ENCODE measurements at places on chromosomes 3 and 15. TPM values are rescaled to one million over a fixed set of nuclear protein-coding genes. Genes with fewer than 3 reads are reported as not detected.

DNA sequence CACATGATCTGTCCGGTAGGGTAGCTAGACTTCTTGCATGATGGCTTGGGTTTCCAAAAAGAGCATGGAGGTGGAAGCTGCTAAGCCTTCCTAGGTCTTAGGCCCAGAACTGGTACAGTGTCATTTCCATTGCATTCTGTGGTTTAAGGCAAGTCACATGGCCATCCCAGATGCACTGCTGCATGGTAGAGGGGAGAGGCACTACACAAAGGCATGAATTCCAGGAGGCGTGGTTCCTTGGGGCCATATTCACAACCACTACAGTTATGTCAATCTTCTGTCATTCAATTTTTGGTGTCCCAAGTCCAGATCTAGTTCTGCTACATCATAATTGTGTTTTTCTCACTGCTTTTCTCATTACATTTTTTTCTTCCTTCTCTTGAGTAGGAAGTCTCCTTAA, 122.2 kb upstream of the CHRM5 start:
- H3K27me3 ChIP-seq = no peaks in the 10 kb centered on the region
- no peaks in the 10 kb centered on the region for H3K4me1 ChIP-seq
- no peak overlapping the region for H3K4me3 ChIP-seq
- no peaks in the 10 kb centered on the region for H3K36me3 ChIP-seq

DNA sequence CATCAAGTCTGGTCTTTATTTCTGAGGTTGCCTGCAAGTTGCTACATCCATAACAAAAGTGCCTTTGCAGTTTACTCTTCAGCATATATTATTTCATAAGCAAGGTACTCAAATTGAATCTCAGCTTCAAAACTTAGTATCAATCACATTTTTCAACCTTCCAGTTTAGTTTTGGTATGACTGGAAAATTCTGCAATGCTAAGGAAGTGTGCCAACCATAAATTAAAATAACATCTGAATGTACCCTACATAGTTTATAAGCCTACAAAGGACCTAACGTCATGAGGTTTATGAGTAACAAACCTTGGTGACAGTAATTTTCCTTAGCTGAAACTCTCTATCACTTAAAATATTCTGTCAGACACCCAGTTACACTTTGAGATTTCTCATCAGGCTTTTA, 62.8 kb downstream of the THBS1 start:
- no peaks in the 10 kb centered on the region for H3K36me3 ChIP-seq
- no peaks in the 10 kb centered on the region for H3K27me3 ChIP-seq
- DNase-seq = no peak
- H3K27ac ChIP-seq = no peak overlapping the region
- H3K4me3 ChIP-seq = no peak overlapping the region
- H3K4me1 ChIP-seq = no peaks in the 10 kb centered on the region

DNA sequence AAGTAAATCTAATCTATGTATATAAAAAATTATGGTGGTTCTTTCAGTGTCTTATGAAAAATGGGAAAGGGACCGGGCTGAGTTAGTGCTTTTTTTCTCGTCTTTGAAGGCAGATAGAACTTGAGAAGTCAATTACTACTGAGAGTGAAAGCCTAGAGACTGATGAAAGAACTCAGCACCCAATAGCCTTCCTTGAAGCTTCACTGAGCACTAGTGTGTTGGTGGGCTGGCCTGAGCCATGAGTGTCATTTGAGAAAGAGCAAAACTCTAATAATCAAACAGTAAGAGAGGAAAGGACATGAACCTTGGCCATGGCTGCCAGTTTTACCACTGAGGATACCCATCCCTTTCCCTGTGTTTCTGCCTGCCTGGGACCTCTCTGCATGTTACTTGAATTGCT, 428.3 kb upstream of the RASGRP1 start:
- no peaks in the 10 kb centered on the region for H3K4me1 ChIP-seq
- H3K36me3 ChIP-seq = no peaks in the 10 kb centered on the region
- H3K27me3 ChIP-seq = no peaks in the 10 kb centered on the region
- DNase-seq = no peak

- no peaks in the 10 kb centered on the region for H3K4me1 ChIP-seq
- DNase-seq = no peak
- no peaks in the 10 kb centered on the region for H3K27me3 ChIP-seq
- H3K4me3 ChIP-seq = no peak overlapping the region
- no peak overlapping the region for H3K27ac ChIP-seq
- H3K36me3 ChIP-seq = no peaks in the 10 kb centered on the region
Observed at GRCh38 chr3:180358179-180358578, 243.8 kb upstream of the TTC14 start.

DNA sequence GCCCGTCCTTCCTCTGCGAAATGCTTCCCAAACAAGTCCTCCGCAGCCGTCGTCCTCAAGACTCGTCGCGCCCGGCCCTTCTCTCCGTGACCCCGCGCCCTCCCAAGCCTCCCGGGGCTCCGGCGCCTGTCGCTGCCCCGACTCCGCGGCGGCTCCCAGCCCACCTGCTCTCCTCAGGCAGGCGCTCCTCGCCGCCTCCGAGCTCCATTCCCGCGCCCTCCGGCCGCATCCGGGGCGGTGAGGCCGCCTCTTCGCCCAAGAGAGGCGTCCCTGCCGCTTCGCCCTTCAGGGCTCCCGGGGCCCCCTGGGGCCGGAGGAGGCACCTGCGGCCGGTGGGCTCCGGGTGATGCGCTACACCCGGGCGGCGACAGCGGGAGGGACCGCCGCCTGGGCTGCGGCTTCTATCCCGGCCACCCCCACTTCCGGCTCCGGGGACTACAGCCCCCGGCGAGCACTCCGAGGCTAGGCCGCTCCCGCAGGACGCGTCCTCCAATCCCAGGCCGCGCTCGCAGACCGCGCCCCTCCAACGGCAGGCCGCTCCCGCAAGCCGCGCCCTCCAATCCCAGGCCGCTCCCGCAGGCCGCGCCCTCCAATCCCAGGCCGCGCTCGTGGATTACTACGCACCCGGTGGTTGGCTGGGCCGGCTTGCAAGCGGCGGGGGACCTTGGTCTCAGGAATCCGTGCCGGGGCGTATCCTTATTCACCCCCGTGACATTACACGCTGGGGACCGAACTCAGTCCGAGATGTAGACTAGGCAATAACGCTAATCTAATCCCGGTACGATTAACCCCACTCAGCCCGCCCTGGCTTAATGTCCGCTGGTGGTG, at the start of gene RUBCN:
Gene RUBCN, minus strand, starts transcription at position 414 of the 828 bp plus-strand sequence. Its CDS starts 185 bp downstream, at position 229.
- H3K4me3 ChIP-seq = peak within 1 kb of the TSS; percentile 99
- H3K36me3 ChIP-seq = no peaks in the 10 kb centered on the region
- H3K27ac ChIP-seq = peak within 1 kb of the TSS; percentile 85
- DNase-seq = peak; percentile 96
- H3K27me3 ChIP-seq = no peaks in the 10 kb centered on the region

DNA sequence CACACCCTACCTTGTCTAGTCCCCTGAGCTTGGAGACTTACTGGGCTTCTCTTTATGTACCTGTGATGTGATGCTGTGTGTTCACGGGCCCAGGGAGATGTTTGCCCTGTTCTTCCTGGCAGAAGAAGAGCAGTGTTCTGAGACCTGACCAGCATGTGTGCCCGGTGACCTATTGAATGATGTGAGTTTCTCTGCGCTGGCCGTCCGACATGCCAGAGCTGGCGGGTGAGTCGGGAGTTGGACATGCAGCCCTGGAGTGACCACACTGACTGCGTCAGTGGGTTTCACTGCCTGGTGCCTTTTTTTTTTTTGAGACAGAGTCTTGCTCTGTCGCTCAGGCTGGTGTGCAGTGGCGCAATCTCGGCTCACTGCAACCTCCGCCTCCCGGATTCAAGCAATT, 42.3 kb downstream of the CGNL1 start:
- H3K36me3 ChIP-seq = no peaks in the 10 kb centered on the region
- no peak for DNase-seq
- H3K4me1 ChIP-seq = no peaks in the 10 kb centered on the region
- no peaks in the 10 kb centered on the region for H3K27me3 ChIP-seq
- no peak overlapping the region for H3K4me3 ChIP-seq

- H3K4me1 ChIP-seq = no peaks in the 10 kb centered on the region
- DNase-seq = no peak
- H3K27me3 ChIP-seq = no peaks in the 10 kb centered on the region
- no peak overlapping the region for H3K4me3 ChIP-seq
- H3K27ac ChIP-seq = no peak overlapping the region
Observed at GRCh38 chr3:188720636-188721035, 451.1 kb upstream of the TPRG1 start.

DNA sequence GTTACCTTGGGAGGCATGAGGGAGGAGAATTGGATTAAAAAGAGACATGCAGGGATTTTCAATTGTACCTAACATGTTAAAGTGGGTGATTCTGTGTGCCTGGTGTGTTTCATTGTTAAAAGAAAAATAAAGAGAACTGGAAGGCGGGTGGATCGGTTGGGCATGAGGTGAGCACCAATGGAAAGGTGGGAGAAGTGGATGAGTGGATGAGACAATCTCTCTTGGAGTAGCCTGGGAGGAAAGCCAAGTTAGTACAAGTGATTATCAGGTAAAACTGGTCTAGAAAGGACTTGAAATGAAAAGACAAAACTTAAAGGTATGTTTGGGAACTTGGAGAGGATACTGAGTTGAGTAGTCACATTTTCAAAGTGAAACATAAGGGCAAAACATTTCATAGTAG, 12.1 kb downstream of the VEPH1 start:
- H3K27ac ChIP-seq = no peak overlapping the region
- DNase-seq = no peak
- no peaks in the 10 kb centered on the region for H3K4me1 ChIP-seq

- no peaks in the 10 kb centered on the region for H3K4me1 ChIP-seq
- DNase-seq = no peak
- no peak overlapping the region for H3K4me3 ChIP-seq
- H3K27me3 ChIP-seq = no peaks in the 10 kb centered on the region
Observed at GRCh38 chr15:100722551-100723314, 120.3 kb downstream of the ASB7 start.

GRCh38 chr3:58021962-58022361, 13.7 kb downstream of the FLNB start:
- H3K4me1 ChIP-seq = peaks cover 26% of the 10 kb centered on the region
- H3K27me3 ChIP-seq = no peaks in the 10 kb centered on the region
- H3K4me3 ChIP-seq = no peak overlapping the region
- H3K36me3 ChIP-seq = no peaks in the 10 kb centered on the region
- DNase-seq = no peak

GRCh38 chr15:78247911-78248310, 13.5 kb upstream of the ACSBG1 start:
- H3K27ac ChIP-seq = no peak overlapping the region
- H3K36me3 ChIP-seq = no peaks in the 10 kb centered on the region
- DNase-seq = no peak
- no peak overlapping the region for H3K4me3 ChIP-seq

DNA sequence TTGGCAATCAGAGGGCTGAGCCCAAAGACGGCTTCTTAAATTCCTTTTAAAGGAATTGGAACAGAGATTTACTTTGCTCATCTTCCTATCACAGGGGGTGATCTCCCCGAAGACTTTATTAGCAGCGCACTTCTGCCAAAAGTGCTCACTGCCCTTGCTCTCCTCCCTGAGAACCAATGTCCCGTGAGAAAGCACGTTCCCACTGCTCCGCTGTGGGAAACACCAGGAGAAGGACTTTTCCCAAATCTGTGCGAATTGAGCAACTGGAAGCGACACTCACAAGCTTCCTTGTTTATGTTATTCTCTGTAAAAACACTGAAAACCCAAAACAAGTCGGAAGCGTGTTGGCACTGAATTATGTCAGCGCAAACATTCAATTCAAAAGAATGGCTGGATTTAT, 670.8 kb upstream of the NR2F2 start:
- H3K27me3 ChIP-seq = no peaks in the 10 kb centered on the region
- H3K4me1 ChIP-seq = no peaks in the 10 kb centered on the region
- no peak overlapping the region for H3K27ac ChIP-seq
- no peak overlapping the region for H3K4me3 ChIP-seq
- H3K36me3 ChIP-seq = no peaks in the 10 kb centered on the region

DNA sequence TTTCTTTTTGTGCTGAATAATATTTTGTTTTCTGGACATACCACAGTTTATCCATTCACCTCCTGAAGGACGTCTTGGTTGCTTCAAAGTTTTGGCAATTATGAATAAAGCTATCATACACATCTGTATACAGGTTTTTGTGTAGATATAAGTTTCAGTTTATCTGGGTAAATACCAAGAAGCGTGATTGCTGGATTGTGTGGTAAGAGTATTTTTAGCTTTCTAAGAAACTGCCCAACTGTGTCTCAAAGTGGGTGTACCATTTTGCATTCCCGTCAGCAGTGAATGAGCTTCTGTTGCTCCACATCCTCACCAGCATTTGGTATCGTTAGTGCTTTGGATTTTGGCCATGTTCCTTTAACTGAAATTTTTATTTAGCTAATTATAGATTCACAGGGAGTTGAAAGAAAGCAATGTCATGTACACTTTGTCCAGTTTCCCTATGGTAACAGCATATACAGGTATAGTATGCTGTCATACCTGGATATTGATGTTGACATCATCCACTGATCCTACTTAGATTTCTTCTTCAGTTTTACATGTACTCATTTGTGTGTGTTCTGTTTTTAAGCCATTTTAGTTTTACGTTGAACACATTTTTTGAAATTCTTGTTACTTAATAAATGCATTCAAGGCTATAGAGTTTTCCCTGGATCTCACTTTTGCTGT, 11.9 kb downstream of the ARID3B start:
- H3K36me3 ChIP-seq = no peaks in the 10 kb centered on the region
- H3K4me1 ChIP-seq = no peaks in the 10 kb centered on the region
- DNase-seq = no peak
- H3K4me3 ChIP-seq = no peak overlapping the region
- no peaks in the 10 kb centered on the region for H3K27me3 ChIP-seq

GRCh38 chr3:98902351-98902740, 851 bp upstream of the DCBLD2 start:
- H3K27me3 ChIP-seq = no peaks in the 10 kb centered on the region
- H3K36me3 ChIP-seq = no peaks in the 10 kb centered on the region
- no peak for DNase-seq

DNA sequence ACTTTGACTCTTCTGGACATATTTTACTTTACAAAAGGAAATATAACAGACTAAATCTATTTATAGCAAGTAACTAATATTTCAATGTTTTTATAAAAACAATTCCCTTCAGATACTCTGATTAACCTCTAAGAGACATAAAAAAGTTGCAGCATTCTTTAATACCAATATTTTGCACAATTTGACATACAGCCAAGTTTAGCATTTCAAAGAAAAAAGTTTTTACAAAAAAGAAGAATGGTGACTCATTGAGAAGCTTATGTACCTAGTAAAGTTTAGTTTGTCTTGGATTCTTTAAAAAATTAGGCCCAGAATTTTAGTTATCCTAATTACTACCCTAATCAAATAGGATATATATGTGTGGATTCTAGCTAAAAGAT, 17.6 kb downstream of the DAZL start:
- no peak for DNase-seq
- H3K27ac ChIP-seq = no peak overlapping the region
- H3K4me1 ChIP-seq = no peaks in the 10 kb centered on the region
- H3K4me3 ChIP-seq = no peak overlapping the region
- no peaks in the 10 kb centered on the region for H3K27me3 ChIP-seq

DNA sequence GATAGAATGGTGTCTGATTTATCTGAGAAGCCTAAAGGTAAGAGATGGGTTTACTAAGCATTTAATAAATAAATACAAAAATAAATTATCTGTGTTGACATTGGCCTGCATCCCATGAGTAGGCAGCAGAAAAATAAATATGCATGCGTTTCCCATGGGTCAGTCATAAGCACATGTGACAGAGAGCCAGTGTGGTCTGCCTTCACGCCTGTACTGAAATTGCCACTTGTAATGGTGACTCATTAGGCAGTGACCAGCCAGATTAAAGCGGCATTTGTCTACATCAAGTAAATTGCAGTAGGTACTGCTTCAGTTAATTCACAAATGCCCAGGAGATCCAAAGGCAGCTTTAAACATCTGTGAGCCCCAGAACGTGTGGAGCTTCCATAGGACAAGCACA, 399.6 kb downstream of the NAALADL2 start:
- no peaks in the 10 kb centered on the region for H3K27me3 ChIP-seq
- H3K36me3 ChIP-seq = no peaks in the 10 kb centered on the region
- no peak overlapping the region for H3K4me3 ChIP-seq
- no peaks in the 10 kb centered on the region for H3K4me1 ChIP-seq

Gene TIMP4
- 2.0 TPM for total RNA-seq

Gene ZNF80
- total RNA-seq = not detected

Gene GABRR3
- not detected for total RNA-seq

Gene CYP1A2
- not detected for total RNA-seq

Gene GOLGA8S
- total RNA-seq = not detected

Gene CPB1
- 1.1 TPM for total RNA-seq

Measured in colonic mucosa (tissue), 4 donors.